Upper lobe of right lung (tissue), 1 donor: ENCODE measurements at places on chromosomes 12 and 14. TPM values are rescaled to one million over a fixed set of nuclear protein-coding genes. Genes with fewer than 3 reads are reported as not detected.

The SHMT2 gene
- 59.2 TPM for total RNA-seq

The RESF1 gene
- total RNA-seq: 72.3 TPM

The CLEC7A gene
- 51.1 TPM for total RNA-seq

The SYNE2 gene
- total RNA-seq: 121 TPM

DNA sequence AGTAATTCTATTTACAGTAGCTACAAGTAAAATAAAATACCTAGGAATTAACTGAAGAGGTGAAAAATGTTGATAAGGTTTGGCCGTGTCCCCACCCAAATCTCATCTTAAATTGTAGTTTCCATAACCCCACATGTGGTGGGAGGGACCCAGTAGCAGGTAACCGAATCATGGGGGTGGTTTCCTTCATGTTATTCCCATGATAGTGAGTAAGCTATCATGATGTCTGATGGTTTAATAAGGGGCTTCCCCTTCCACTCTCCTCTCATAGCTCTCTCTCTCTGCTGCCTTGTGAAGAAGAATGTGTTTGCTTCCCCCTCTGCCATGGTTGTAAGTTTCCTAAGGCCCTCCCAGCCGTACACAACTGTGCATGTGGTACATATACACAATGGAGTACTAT lies 1170.7 kb downstream of the BCL11B start:
- no peak for DNase-seq
- H3K4me3 ChIP-seq: no peak overlapping the region
- no peaks in the 10 kb centered on the region for H3K36me3 ChIP-seq
- H3K27me3 ChIP-seq: no peaks in the 10 kb centered on the region
- H3K4me1 ChIP-seq: no peaks in the 10 kb centered on the region

DNA sequence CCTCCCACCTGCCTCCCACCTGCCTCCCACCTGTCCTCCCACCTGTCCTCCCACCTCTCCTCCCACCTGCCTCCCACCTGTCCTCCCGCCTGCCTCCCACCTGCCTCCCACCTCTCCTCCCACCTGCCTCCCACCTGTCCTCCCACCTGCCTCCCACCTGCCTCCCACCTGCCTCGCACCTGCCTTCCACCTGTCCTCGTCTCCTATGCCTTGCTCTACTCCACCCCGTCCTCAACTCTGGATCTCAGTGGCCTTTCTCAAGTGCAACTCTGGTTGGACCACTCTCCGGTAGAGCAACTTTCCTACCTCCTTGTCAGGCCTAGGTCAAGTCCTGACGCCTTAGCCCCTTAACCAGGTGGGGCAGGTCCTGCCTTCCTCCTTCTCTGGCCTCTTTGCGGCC lies 29.3 kb upstream of the PEX5 start:
- no peak overlapping the region for H3K4me3 ChIP-seq
- H3K36me3 ChIP-seq: peaks cover 4% of the 10 kb centered on the region
- DNase-seq: no peak
- no peak overlapping the region for H3K27ac ChIP-seq
- no peaks in the 10 kb centered on the region for H3K27me3 ChIP-seq

DNA sequence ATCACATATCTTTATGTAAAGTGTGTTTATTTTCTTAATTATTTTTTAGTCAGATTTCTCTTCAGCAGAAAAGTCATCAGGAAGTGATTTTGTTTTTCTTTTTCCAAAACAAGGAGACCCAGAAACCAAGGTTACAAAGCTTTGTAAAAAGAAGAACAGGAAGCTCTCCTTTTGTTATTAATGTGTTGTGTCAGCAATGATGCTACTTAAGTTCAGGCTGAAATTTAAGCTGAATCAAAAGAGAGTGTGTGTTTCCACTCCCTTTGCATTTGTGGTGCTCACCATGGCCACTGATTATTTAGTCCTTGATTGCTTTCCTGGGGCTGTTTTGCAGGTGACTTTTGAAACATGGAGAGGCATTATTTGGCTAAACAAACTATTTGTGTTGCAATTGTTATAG lies 155.3 kb upstream of the ATP2B1 start:
- DNase-seq: no peak
- H3K4me1 ChIP-seq: peaks cover 5% of the 10 kb centered on the region
- H3K27me3 ChIP-seq: no peaks in the 10 kb centered on the region
- H3K4me3 ChIP-seq: no peak overlapping the region

DNA sequence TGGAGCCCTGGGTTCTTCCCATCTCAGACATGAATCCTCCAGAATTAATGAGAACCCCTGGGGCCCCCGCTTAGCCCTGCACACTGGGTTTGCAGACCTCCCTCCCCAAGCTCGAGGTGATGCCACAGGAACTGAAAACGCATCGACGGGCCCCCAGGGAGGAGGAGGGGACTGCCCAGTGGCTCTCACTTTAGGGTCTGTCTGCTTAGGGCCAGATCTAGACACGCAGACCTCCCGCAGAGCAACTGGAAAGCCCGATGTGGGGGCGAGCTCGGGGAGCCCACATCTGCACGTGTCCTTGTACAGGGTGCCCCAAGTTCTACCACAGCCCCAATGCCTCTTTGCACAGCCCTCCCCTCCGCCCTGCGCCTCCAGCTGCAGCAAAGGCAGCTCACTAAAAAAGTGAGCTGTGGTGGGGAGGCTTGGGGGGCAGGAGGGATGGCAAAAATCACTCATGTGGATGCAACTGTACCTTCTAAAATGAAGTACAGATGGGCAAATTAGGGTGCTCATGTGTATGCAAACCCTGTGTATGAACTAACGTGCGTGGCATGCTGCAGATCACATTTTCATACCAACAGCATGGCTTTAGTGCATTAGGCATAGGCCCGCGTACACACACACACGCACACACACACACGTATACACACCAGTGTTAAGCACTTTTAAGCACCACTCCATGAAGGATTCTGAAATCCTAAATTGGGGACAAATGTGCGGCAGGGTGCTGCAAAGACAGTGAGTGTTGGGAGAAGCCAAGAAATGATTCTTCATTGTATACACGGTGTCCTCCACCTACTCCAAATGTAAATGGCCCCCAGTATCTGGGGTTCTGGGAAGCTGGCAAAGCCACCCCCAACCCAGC lies 99.9 kb upstream of the MAP1LC3B2 start:
- DNase-seq: no peak
- no peaks in the 10 kb centered on the region for H3K36me3 ChIP-seq
- H3K4me3 ChIP-seq: no peak overlapping the region
- H3K4me1 ChIP-seq: peaks cover 16% of the 10 kb centered on the region
- H3K27me3 ChIP-seq: no peaks in the 10 kb centered on the region
- no peak overlapping the region for H3K27ac ChIP-seq

DNA sequence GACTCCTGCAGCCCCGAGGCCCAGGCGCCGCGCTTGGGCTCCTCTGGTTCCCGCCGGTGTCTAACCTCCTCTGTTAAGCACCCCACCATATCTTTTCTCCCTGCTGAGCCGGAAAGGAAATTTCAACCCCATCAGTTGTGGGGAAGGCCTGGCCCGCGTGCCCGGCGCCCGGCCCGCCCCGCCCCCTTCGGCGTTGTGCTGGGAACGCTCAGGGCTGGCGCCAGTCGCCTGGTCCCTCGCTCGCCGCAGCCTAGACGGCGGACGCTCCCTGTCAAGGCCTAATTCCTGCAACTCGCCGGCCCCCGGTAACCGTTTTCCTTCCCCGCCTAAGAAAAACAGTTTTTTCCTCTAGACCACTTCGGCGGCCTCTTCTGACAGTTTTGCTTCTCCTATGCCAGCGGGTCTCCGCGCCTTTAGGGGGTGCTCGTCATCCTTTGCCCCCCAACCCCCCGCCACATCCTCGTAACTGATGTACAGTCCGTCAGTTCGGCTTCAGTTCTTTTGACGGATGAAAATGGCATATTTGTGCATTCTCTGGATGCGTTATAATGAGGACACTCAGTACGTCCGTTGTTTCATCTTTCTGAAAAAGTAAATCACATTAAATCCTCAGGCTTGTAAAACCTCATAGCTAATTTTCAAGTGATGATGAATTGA lies 506 bp upstream of the NAP1L1 start:
- peaks cover 14% of the 10 kb centered on the region for H3K4me1 ChIP-seq
- no peaks in the 10 kb centered on the region for H3K27me3 ChIP-seq
- DNase-seq: peak; percentile 94
- no peaks in the 10 kb centered on the region for H3K36me3 ChIP-seq
- peak overlapping the region; percentile 97 for H3K27ac ChIP-seq

DNA sequence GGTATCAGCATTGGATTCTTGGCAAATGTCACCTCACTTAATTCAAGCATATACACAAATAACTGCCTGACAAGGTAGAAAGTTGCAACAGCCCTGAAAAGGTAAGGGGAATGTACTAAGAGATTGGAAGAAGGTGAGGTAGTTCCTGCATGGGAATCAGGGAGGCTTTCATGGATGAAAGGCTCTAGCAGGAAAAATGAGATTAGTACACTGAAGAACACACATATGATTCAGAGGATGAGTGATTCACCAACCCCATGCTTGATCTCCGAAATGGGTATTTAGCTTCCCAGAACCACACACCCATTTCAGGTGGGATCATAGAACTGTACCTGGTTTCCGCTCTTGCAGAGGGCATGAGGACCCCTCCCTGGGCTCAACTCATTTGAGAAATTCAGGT lies 65.8 kb downstream of the PAH start:
- H3K4me1 ChIP-seq: no peaks in the 10 kb centered on the region
- DNase-seq: no peak
- H3K27ac ChIP-seq: no peak overlapping the region
- H3K4me3 ChIP-seq: no peak overlapping the region
